ENCODE measurements at places on chromosomes 4 and X.

GRCh38 chr4:3220476-3221183 lies 28.3 kb upstream of the MSANTD1 start:
- DNase-seq: no peak

GRCh38 chr4:48604041-48604440 lies 114.0 kb downstream of the ZAR1 start:
- DNase-seq: no peak

- no peak for DNase-seq
Measured at GRCh38 chrX:145729635-145730034, 88.0 kb upstream of the SLITRK2 start.

DNA sequence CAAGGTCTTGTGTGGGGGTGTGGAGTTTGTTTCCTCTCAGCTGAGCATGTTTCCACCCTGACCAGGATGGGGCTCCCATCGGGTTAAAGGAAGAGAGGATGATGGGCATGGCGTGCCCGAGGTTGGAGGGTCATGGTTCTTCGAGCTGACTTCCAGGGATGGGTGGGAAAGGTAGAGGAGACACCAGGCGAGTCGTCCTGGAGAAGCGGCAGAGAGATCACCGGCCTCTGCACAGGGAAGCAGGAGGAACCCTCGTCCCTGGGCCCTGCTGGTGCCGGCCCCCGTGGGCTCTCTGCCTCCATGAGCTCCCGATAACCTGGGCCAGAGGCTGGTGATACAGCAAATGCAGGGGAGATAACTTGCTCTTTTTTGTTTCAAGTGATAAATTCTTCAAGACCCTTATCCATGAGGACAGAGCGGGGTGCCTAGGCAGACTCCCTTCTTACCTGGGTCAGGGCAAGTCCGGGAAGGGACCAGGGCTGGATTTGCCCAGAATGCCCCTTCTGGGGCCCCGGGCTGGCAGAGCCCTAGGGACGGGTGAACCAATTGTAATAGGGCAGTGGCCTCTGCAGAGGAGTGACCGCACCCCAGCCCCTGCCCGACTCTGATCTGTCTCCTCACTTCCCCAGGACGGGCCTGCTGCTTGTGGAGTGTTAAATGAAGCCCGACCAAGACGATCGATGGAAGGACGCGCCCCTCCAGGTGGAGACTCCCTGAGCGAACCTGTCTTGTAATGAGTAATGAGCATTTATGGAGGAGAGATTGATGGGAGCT lies 63.0 kb downstream of the CPZ start:
- DNase-seq: no peak

GRCh38 chrX:3442691-3443090 lies 96.2 kb upstream of the MXRA5 start:
- DNase-seq: no peak
